ENCODE measurements at places on chromosomes 5 and 9. TPM values are rescaled to one million over a fixed set of nuclear protein-coding genes. Genes with fewer than 3 reads are reported as not detected.

ANKRD18A gene
- total RNA-seq, result 8.4 TPM

IFNK gene
- not detected for total RNA-seq

PALM2AKAP2 gene
- total RNA-seq, result 0.05 TPM

PCDHGB2 gene
- total RNA-seq, result 0.34 TPM

GFI1B gene
- 0.12 TPM for total RNA-seq

BTNL9 gene
- not detected for total RNA-seq

FOXD4L5 gene
- 0.26 TPM for total RNA-seq

All from activated T-cell treated with anti-CD3 and anti-CD28 coated beads, Interleukin-2, amount 50 U/mL, for 72 hours (primary cell).